Right lung (tissue), 10 donors: ENCODE measurements at places on chromosomes 7 and 10.

- DNase-seq = no peak
Observed at GRCh38 chr10:102422545-102423129, 2.0 kb downstream of the FBXL15 start.

GRCh38 chr10:114256008-114256765 lies 17.1 kb downstream of the VWA2 start:
- DNase-seq = no peak

DNA sequence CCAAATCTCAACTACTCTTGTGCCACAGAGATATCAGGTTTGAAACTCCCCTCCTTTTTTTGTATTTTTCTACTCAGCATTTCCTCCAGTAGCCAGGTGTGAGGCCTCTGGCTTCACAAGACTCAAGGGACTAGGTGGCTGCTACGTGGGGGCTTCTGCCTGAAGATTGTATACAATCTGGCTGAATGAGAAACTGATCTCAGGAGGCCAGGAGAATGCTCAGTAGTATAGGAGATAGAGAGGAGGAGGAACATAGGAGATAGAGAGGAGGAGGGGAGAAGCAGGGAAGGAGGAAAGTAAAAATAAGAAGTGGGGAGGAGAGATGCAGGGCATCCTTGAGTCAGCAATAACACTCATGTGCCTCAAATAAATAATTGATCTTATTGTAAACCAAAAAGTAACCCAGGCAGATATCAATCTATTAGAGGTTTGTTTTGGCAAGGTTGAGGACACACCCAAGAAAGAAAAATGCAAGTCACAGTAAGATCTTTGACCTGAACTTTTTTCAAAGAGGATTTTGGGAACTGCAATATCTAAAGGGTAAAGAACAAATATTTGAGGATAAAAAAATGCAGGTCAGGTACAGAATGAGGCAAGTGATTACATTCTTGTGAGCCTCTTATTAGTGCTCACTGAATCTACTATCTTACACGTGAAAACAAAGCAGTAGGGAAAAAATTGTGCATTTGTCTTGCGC lies 36.8 kb downstream of the AKR1C8 start:
- no peak for DNase-seq

DNA sequence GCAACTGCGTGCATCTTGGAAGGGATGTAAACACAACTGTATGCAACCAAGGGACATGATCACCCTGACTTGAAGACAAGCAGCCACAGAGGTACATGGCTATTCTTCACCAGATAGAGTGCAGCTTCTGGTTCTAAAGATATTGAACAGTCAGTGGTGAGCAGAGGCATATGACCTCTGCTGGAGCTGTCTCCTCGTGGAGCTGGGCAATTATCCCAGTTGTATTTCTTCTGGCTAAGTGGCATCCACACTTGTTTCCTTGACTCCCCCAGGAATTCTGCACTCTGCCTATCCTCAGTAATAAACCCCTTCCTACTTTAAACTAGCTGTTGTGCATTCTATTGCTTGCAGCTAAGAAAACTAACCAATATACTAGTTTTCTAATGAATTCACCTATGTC lies 216.8 kb downstream of the THSD7A start:
- no peak for DNase-seq

- no peak for DNase-seq
Observed at GRCh38 chr10:48759113-48759901, 74.6 kb downstream of the WDFY4 start.

DNA sequence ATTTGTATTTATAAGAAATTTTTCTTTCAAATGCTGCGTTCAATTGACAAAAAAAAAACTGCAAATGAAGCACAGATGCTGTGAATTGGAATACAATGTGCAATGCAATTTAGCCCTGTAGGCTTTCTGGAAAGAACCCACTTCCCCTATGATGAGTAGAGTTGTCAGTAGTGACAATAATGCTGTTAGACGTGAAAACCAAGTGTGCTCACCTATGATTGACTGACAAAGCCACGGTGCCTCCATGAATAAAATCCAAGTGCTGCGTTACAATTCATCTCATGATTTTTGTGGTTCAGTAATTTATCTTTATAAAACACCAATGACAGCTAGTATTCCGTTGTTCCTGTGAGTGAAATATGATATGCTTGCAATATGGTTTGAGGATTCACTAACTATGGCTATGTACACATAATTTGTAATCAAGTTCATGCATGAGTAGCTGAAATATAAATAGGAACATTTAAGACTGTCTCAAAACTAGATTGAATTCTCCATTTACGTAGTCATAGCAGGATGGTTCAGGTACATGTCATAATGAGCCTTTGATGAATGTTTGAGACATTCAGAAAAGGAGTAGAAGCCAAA lies 1160.3 kb downstream of the CNTNAP2 start:
- DNase-seq = no peak

DNA sequence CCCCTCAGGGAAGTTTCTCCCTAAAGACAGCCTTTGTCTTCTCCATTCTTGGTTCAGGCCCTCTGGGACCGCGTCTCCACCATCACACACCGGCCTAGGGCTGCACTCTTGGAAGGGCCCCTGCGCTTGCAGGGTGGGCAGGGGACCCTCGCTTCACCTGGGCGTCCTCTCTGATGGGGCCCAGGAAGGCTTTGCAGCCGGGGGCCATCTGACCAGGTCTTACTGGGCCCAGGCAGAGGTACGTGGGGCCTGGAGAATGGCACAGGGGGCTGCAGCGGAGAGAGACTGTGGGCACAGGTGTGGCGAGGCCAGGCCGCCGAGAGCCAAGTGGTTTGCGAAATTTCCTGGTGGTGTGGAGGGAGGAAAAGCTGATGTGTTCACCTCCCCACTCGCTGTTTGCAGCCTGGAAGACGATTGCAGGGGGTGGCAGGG lies 44.4 kb downstream of the ALOX5 start:
- DNase-seq = no peak

- DNase-seq = no peak
Observed at GRCh38 chr7:74119831-74120230, 36.2 kb downstream of the LIMK1 start.

GRCh38 chr7:142272841-142273240 lies 15.0 kb upstream of the PRSS58 start:
- no peak for DNase-seq

- no peak for DNase-seq
Observed at GRCh38 chr7:156096771-156097538, 284.7 kb upstream of the SHH start.

DNA sequence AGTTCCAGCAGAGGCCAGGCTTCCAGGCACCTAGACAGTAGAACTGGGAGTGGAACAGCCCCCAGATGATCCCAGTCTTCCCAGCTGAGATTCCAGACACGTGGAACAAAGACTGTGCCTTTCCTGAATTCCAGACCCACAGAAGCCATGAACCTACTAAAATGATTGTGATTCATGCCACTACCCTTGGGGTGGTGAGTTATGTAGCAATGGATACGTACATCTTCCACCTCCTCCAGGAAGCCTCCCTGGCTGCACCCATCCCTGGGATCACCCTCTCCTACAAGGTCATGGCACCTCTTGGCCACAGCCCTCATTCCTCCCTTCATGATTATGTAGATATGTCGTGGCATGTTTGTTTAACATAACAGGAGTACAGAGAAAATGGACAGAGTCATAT lies 83.4 kb downstream of the NPTX2 start:
- no peak for DNase-seq

GRCh38 chr7:159201722-159202330 lies 57.2 kb upstream of the VIPR2 start:
- no peak for DNase-seq

DNA sequence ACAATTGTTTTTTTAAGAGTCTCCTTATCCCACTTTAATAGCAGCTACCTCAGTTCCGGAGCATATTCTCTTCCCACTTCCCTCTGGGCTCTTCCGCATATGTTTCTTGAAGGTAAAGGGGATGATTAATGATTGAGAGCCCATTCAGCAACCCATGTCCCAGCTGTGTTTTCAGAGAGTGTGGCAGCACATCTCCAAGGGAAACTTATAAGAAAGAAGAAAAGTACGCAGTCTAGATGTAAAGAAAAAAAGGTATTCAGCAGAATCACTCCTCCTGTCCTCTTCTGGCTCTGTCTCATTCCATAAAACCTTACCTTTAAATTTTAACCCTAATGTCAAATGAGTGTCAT lies 9.7 kb upstream of the ANKRD7 start:
- DNase-seq = no peak

DNA sequence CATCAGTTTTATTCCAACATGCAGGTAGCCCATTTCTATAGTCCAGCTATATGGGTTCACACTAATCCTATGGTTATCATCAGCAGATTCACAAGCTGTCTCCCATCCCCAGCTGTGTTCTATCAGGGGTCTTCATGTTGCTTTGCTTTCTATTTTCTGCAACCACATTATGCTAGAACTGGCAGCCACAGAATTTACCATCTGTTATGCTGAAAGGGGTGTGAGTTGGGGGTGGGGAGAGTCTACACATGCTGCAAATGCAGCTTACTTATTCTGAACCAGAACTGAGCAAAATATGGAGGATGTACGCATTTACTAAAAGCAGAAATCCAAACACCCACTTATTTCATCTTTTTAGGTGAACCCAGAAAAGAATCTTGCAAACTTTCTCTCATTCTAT lies 32.9 kb downstream of the SHTN1 start:
- no peak for DNase-seq

DNA sequence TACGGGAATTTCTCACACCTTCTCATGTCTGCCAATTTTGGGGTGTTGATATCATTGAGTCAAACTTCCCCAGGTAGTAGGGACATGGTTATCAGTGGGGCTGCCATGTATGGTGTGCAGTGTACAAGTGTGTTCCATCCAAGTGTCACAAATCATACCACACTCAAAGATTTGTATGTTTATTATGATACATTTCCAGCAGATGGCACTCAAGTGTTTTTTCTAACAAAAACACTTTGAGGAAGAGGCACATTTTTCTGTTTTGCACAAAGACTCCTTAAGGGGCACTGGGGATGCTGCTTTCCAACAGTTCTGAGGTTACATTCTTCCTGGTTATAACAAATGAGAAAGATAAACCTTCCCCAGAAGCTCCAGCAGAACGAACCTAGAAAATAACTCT lies 414.5 kb downstream of the REEP3 start:
- DNase-seq = no peak

DNA sequence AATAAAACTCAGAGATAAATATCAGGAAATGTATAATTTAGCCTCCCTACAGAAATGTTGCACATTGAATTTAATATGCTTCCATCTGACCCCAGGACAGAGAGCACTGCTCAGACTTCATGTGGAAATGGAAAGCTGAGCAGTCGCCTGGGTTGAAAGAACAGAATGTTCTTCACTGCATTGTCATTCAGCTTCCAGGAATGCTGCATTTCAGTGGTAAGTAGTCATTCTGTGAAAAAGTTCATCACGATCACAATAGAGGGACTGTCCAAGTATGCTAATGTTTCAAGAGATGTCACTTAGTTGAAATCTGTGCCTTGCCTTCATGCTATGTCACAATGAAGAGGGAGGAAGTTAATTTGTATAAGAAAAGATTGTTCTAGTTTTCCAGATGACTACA lies 147.3 kb downstream of the NRCAM start:
- DNase-seq = no peak

- no peak for DNase-seq
Observed at GRCh38 chr10:114855776-114856543, 34.4 kb downstream of the FHIP2A start.

- DNase-seq = peak; percentile 58
Observed at GRCh38 chr10:96017191-96017687, 26.1 kb upstream of the CCNJ start.

DNA sequence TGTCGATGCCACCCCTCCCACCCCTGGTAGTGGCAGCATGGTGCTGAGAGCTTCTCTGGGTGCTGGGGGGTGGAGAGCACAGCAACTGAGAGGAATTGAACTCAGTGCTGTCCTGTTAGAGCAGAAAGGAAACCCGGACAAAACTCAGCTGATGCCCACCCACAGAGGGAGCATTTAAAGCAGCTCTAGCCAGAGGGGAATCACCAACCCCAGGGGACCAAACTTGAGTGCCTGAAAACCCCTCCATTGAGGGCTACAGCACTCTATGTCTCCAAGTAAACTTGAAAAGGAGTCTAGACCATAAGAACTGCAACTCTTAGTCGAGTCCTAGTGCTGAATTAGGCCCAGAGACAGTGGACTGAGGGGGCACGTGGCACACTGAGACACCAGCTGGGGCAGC lies 16.8 kb upstream of the FOXI2 start:
- no peak for DNase-seq

- peak; percentile 4 for DNase-seq
Observed at GRCh38 chr10:74640134-74640921, 186.1 kb upstream of the KAT6B start.

DNA sequence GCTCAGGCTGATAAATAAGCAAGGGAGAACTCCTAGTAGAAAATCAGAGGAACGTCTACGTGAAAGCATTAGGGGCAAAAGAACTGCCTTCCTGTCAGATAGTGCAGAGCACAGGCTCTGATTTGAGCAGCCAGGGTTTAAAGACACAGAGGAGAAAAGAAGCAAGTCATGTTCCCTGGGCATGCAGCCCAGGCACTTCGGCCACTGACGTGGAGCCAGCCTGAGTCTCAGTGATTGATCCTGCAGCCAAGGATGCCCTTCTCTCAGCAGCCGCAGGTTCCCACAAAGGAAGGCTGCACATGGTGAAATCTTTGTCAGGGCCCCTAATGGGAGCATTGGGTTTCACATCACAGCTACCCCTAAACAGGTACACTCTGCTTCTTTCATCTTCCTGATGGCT lies 161.7 kb upstream of the HPS1 start:
- DNase-seq = no peak

GRCh38 chr7:46767071-46767470 lies 814.8 kb downstream of the TNS3 start:
- no peak for DNase-seq

DNA sequence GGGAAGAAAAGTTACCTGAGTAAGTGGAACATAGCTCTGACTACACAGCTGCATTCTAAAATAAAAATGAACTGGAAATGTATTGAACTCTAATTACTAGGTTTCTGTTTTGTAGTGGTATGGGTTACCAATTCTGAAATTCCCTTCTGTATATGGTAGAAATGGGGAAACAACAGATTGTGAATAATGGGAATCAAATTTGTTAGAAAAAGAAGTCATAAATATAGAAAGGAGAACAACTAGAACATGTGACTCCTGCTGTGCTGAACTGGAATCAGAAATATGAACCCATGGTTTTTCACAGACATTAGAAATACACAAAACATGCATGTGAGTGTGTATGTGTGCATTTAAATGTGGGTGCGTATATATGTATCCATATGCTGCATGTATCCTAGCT lies 27.0 kb downstream of the MCMBP start:
- no peak for DNase-seq

DNA sequence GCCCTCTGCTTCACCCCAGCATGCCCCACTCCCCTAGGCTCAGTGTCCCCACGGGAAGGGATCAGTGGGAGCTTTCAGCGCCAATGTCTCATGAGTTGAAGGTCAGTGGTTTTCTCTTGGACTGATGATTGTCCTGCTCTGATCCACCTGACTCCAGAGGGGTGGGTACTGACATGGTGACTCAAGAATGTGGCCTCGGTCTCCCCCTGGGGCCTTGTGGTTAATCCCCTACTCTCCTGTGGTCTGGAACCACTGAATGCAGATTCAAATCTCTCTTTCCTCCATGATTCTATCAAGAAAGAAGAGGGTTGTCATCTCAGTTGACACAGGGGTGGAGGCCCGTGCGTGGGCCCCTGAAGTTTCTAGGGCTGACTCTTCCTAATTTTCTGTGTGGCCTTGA lies 176.9 kb downstream of the RPS24 start:
- no peak for DNase-seq
